ENCODE measurements at places on chromosomes 6 and 20. TPM values are rescaled to one million over a fixed set of nuclear protein-coding genes. Genes with fewer than 3 reads are reported as not detected.

GRCh38 chr6:97822632-97823031, 539.6 kb upstream of the MMS22L start:
- DNase-seq = no peak

Gene ROS1
- not detected for total RNA-seq

GRCh38 chr20:54154439-54154838, 19.3 kb downstream of the CYP24A1 start:
- no peak for DNase-seq

- DNase-seq = peak; percentile 60
Measured at GRCh38 chr6:31128093-31128676, 7.9 kb upstream of the CDSN start.

GRCh38 chr20:32970115-32970972, 33.9 kb downstream of the SUN5 start:
- no peak for DNase-seq
